ENCODE measurements at places on chromosomes 5 and 9.

DNA sequence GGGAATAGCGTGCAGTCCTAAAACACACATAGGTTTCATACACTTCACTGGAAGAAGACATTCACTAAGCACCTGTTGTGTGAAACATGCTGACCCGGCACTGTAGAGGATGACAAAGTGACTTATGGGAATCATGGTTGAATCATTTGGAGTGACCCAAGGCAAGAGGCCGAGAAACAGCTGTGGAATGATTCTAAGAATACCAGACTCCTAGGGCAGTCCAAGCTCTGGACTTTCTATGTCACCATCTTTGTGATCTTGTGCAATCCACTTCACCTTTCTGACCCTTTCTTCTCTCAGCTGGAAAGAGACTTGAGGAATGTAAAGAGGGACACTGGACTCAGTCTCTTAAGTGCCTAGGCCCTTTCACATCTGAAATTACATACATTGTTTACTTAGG, 13.1 kb downstream of the MSANTD3 start:
- DNase-seq = no peak

DNA sequence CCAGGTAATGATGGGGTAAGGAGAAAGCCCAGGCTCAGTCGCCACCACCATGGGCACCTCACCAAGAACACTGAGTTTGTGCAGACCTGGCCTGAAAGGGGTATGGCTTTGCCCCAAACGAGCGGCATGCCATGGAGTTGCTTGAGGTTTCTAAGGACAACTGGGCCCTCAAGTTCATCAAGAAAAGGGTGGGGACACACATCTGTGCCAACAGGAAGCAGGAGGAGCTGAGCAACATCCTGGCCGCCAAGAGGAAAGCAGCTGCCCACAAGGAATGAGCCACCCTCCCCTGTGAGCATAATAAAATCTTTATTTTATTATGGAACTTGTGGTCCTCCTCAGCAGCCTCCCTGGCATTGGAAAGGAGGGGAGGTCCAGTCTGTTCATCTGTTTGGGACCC, 23.8 kb downstream of the CD14 start:
- DNase-seq = no peak

- no peak for DNase-seq
Measured at GRCh38 chr5:117433818-117434217, 859.2 kb upstream of the SEMA6A start.

DNA sequence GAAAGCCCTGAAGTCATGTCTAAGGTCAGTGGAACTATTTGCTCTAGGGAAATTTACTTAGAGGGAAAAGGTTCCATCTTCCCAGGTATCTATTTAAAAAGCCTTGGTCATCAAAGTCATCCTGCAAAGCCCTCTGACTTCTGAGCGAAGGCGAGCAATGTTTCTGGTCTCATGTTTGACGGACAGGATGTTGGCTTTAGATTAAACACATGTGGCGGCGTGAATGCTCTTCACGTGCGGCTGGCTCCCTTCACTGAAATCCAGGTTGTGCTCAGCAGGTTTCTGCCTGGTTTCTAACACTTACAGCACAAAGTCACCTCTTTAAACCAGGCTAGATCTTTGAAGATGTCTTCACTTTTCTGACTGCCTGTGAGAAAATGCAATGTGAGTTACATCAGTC, 5.7 kb upstream of the ZBTB34 start:
- no peak for DNase-seq

DNA sequence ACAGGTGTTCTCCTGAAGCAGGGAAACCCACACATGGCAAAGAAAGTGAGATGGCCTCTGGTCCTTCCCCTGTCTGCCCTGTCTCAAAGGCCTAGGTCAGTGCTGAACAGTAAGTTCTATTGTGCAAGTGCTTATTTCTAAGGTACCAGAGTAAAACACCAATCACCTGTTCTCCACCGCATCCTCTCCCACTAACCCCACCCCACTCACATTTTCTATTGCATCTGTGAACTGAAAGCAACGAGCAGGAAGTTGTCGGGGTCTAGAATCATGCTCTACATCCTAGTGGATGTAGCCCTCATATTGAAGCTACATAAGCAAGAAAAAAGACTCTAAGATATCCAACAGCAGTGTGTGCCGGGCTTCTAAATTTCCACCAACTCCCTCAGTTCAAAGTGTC, 265.9 kb downstream of the ENC1 start:
- no peak for DNase-seq

DNA sequence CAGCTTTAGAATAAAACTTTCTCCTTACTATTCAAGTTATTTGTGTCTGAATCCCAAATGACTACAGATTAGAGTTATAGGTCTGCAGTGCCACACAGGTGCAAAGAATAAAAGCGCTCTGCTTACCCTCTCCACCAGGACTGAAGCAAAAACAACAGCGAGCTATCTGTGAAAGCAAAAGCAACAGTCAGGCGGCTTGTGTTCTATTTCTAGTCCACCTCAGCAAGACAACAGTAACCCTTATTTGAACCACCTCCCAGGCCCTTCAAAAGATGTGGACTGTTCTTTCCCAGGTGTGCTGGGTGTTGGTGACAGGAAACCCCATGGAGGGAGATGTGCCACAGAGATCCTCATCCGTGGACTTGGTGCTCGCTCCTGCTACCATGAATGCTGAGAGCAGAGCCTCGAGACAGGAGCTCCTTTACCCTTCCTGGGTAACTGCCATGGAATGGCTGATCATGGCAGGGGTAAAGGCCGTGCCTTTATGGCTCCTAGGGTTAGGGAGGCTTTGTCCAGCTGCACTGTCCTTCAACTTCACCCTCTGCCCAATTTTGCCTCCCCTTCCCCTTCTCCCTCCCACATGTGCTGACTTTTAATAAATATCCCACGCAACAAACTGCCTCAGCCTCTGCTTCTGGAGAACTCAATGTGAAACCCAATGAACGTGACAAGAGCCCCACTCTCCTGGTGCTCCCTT, 108.6 kb downstream of the SERINC5 start:
- peak; percentile 32 for DNase-seq

- DNase-seq = no peak
Measured at GRCh38 chr9:15149450-15149849, 157.6 kb downstream of the TTC39B start.

- DNase-seq = no peak
Measured at GRCh38 chr5:143397302-143398052, 6.0 kb downstream of the NR3C1 start.

- no peak for DNase-seq
Measured at GRCh38 chr9:95796029-95796428, 79.5 kb upstream of the ERCC6L2 start.

DNA sequence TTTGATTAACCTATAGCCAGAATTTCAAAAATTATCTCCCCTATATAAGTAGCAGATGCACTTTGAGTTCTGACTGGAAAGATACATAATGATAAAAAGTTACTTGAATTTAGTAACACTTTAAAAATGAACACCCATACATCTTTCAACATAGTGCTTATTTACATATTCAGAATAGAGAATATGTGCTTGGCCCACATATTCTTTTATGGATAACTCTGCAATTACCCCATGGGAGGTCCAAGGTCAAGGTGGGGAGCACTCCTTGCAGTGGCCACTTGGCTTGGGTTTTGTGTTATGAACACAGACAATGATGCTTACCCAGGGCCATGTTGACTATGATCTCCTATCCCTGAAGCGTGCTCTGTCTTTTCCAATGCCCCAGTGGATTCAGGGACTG, 169.3 kb downstream of the CDC42SE2 start:
- no peak for DNase-seq

- DNase-seq = no peak
Measured at GRCh38 chr9:137056739-137057415, 3.0 kb upstream of the ENTPD2 start.

DNA sequence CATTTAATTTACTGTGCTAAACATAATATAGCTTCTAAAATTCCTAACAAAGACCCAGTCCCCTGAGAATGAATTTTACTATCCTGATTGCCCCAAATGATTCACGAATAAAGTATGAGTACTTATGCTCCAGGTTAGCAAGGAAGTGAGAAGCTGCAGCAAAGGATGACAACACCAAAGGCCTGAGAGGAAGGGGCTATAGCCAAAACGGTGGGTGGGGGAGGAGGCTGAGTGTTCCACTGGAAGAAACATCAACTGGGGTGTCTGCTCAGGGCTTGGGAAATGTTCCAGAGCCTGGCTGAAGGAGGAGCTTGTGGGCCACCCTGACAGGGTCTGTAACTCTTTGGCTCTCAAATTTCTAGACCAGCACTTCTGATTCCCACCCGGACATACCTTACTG, 157.3 kb downstream of the ADAMTS12 start:
- DNase-seq = no peak

DNA sequence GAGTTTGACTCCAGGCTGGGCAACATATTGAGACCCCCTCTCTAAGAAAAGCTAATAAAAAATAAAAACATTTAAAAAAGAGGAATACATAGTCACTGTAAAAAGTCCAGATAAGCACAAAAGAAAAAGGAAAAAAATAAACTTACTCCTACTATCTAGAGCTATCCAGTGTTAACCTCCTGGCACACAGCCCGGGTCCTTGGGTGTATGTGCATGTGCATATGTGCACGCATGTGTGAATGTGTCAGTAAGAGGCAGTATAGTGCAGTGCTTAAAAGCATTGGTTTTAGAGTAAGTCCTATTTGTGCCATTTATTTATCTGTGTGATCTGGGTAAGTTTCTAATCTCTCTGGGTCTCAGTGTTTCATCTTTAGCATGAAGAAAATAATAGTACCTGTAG, 26.7 kb downstream of the FAM219A start:
- DNase-seq = no peak

DNA sequence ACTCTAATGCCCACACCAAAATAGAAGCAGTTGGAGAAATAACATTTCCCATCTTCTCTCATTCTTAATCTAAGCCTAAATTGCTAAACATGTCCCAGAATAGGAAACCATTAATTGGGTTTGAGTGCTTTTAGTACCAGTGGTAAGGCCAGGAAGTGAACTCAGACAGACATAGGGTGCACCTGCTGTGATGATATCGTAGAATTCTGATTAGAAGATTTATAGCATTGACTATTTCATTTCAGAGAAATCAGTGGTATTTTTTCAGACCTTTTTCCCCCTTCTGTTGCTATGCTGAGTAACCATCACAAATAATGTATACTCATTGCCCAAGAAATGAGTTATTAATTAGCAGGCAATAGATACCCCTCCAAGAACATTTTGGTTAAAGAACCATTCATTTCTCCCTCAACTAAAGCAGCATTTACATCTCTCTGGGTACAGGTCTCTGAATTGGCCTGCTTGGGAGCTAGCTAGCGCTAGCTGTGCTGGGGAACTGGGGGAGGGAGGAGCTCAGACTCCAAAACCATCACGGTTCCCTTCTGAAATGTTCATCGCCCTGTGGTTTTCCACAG, 7.3 kb downstream of the GLRX start:
- DNase-seq = no peak

- DNase-seq = no peak
Measured at GRCh38 chr9:12414514-12414913, 278.7 kb upstream of the TYRP1 start.

GRCh38 chr9:94281101-94281500, 22.0 kb downstream of the ZNF169 start:
- no peak for DNase-seq

DNA sequence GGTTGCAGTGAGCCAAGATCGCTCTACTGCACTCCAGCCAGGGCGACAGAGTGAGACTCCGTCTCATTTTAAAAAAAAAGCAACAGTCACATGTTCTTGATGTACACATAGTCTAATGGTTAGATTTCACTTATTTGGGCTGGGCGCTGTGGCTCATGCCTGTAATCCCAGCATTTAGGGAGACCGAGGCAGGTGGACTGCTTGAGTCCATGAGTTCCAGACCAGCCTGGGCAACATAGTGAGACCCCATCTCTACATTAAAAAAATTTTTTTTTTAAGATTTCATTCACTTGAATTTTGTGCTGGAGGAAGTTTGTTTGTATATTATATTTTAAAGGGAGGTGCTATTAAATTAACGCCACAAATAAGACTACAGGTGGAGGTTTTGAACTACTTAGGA, 21.9 kb downstream of the WNT8A start:
- no peak for DNase-seq

DNA sequence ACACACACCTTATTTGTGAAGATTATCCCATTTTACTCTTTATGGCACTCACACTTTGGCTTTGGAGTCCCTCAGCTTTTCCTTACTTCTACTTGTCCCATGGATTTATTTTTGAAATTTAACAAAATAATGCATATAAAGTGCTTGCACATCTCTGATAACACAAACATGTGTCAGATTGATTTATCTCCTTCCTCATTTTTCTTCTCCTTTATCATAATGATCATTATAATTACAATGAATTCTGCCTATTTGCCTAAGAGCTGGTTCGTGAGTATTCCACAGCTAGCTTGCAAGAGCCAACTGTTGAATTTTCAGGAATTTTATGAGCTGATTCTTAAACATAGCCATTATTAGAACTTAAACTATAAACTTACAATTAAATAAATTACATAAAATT, 347.7 kb downstream of the CHSY3 start:
- no peak for DNase-seq

GRCh38 chr5:168121138-168121494, 170.3 kb upstream of the WWC1 start:
- no peak for DNase-seq

- no peak for DNase-seq
Measured at GRCh38 chr9:95785209-95785608, 90.3 kb upstream of the ERCC6L2 start.

DNA sequence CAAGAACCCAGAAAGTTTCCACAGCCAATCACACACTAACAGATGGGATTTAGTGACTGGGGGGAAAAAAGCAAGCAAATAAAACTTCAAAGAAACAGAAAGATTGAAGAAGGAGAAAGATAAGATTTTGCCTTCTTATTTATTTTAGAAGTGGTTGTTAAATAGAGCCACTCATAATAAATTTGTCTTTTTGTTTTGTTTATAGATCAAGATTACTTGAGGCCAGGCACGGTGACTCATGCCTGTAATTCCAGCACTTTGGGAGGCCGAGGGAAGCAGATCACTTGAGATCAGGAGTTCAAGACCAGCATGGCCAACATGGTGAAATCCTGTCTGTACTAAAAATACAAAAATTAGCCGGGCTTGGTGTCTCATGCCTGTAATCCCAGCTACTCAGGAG, 94.9 kb upstream of the RANBP3L start:
- no peak for DNase-seq

DNA sequence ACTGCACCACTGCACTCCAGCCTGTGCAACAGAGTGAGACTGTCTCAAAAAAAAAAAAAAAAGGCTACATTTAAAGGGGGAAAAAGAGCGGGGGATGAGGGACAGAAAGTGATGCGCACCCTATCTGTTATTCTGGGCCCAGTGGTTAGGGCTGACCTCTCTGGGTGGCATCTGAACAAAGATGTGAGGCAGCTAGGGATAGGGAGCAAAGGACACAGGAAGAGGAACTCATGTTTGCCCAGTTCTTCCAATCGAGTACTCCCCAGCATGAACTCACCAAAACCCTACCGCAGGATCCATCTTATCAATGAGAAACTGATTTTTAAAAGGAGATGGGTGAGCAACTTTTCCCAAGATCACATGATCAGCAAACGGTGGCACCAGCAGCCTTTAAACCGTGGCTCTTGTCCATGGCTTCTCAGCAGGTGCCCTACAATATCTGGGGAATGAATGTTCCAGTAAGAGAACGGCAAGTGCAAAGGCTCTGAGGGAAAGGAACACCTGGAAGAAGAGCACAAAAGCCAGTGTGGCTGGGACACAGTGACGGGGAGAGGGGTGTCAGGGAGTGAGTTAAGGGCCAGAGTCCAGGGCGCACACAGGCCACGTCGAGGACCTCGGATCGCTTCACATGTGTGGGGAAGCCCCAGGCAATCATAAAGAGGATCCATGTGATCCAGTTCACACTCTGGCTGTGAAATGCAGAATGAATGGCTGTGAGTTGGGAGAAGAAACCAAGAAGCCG, 22.0 kb downstream of the RAPGEF1 start:
- no peak for DNase-seq

GRCh38 chr5:10017786-10018185, 231.9 kb downstream of the ATPSCKMT start:
- DNase-seq = no peak

- DNase-seq = no peak
Measured at GRCh38 chr5:641331-641765, 29.2 kb downstream of the CEP72 start.

Data from endodermal cell (in vitro differentiated cells).